Calu3 (cell line): ENCODE measurements at places on chromosomes 3 and 15. TPM values are rescaled to one million over a fixed set of nuclear protein-coding genes. Genes with fewer than 3 reads are reported as not detected.

Gene SLC24A5
- not detected in 2 replicates for total RNA-seq

Gene PP2D1
- not detected in 2 replicates for total RNA-seq

Gene TUSC7
- total RNA-seq: not detected in 2 replicates

Gene ERC2
- 0.73 and 1.3 TPM in 2 replicates for total RNA-seq

Gene GOLGA8R
- 0.24 and 0.50 TPM in 2 replicates for total RNA-seq

Gene TEX9
- 13.1 and 13.3 TPM in 2 replicates for total RNA-seq

Gene SPG21
- total RNA-seq: 104 TPM in 2 replicates

Gene SV2B
- 1.4 and 2.2 TPM in 2 replicates for total RNA-seq

Gene COL6A5
- total RNA-seq: not detected in 2 replicates

Gene COPS2
- 73.7 and 80.9 TPM in 2 replicates for total RNA-seq

Gene PLCH1
- 11.6 and 13.4 TPM in 2 replicates for total RNA-seq

Gene TGM5
- total RNA-seq: not detected in 2 replicates

Gene HLTF
- total RNA-seq: 59.4 and 63.5 TPM in 2 replicates

Gene LRRC15
- total RNA-seq: 0.05 TPM in 1 of 2 replicates, not detected in the other

Gene FETUB
- total RNA-seq: not detected in 2 replicates

Gene TRPM1
- not detected in 2 replicates for total RNA-seq

Gene SMAD6
- 49.6 and 58.6 TPM in 2 replicates for total RNA-seq

Gene TF
- 1.1 TPM in 2 replicates for total RNA-seq

Gene PODXL2
- 36.1 and 43.6 TPM in 2 replicates for total RNA-seq

Gene RAB6B
- 0.85 and 4.7 TPM in 2 replicates for total RNA-seq

Gene TERC
- total RNA-seq: 4.7 and 11.0 TPM in 2 replicates

Gene EFCAB12
- 0.42 and 0.54 TPM in 2 replicates for total RNA-seq

Gene CPA3
- not detected in 2 replicates for total RNA-seq

Gene TRIM42
- not detected in 2 replicates for total RNA-seq

Gene FAM174B
- 12.4 and 15.3 TPM in 2 replicates for total RNA-seq

Gene GMNC
- 0.24 and 0.29 TPM in 2 replicates for total RNA-seq

Gene ACSBG1
- 0.45 and 0.49 TPM in 2 replicates for total RNA-seq

Gene CP
- total RNA-seq: 4.0 and 5.4 TPM in 2 replicates

Gene DOCK3
- total RNA-seq: 0.19 and 0.34 TPM in 2 replicates

Gene TRH
- total RNA-seq: not detected in 2 replicates

Gene PARP16
- total RNA-seq: 4.6 and 5.8 TPM in 2 replicates

Gene PTX3
- total RNA-seq: 1.8 and 2.9 TPM in 2 replicates

Gene FOXB1
- not detected in 2 replicates for total RNA-seq

Gene CCDC50
- 124 and 134 TPM in 2 replicates for total RNA-seq
